ENCODE measurements at places on chromosomes 13 and 19.

GRCh38 chr19:51970718-51971117 is 15.9 kb downstream of the ZNF350 start:
- no peak for DNase-seq

DNA sequence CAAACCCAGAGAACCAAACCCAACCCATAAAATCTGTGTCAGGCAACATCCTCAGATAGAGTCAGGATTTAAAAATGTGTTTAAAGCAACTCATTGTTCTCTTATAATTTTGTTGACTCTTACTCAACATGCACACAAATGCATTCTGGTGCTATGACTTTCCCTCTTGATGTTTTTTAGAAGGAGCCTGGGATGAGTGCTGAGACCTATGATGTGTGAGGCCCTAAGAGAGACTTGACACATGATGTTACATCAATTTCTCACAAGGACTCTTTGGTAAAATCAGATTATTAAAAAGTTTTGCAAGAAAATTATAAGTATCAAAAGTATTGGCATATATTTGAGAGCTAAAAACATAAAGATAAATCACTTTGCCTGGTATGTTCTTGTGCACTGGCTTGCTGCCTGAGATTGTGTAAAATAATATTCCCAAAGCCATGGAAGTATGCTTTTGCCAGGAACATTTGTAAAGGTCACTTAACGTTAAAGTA is 173.9 kb downstream of the DCLK1 start:
- DNase-seq, result no peak

GRCh38 chr19:55086730-55087541 is 11.3 kb downstream of the EPS8L1 start:
- no peak for DNase-seq

- no peak for DNase-seq
These were observed 620.9 kb upstream of the KLF12 start for GRCh38 chr13:74755065-74755464.

GRCh38 chr13:110127986-110128511 is 178.9 kb downstream of the COL4A1 start:
- no peak for DNase-seq

GRCh38 chr19:4555657-4556561 is 3.6 kb downstream of the SEMA6B start:
- DNase-seq, result no peak

GRCh38 chr13:75341028-75341427 is 140.9 kb downstream of the TBC1D4 start:
- no peak for DNase-seq

DNA sequence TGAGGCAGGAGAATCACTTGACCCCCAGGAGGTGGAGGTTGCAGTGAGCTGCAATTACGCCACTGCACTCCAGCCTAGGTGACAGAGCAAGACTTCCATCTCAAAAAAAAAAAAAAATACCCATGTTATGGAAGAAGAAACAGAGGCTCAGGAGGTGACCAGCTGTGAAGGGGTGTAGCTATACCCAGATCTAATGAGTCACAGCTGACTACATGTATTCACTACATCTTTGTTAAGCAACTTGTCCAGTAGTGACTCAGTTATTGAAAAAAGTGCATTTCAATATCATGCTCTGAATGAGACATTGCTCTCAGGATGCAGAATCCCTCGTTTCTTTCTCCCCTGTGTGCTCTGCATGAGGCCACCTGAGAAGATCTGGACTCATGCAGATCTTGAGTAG is 16.1 kb upstream of the SPART start:
- DNase-seq, result no peak

DNA sequence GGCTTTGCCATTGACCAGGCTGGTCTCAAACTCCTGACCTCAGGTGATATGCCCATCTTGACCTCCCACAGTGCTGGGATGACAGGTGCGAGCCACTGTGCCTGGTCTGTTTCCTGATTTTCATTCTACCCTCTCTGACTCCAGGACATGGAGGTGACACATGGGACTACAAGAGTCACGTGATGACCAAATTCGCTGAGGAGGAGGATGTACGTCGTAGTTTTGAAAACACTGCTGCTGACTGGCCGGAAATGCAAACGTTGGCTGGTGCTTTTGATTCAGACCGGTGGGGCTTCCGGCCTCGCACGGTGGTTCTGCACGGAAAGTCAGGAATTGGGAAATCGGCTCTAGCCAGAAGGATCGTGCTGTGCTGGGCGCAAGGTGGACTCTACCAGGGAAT is 40.2 kb downstream of the NLRP5 start:
- DNase-seq, result no peak

GRCh38 chr19:49857061-49857837 is 6.3 kb downstream of the PTOV1 start:
- DNase-seq, result no peak

- DNase-seq, result no peak
These were observed 443.7 kb upstream of the PRR20A start for GRCh38 chr13:56697011-56697410.

GRCh38 chr13:63149375-63149774 is 1733.7 kb upstream of the PCDH20 start:
- no peak for DNase-seq

GRCh38 chr13:77143431-77143830 is 116.5 kb upstream of the FBXL3 start:
- no peak for DNase-seq
